ENCODE measurements at places on chromosomes 6 and 20. TPM values are rescaled to one million over a fixed set of nuclear protein-coding genes. Genes with fewer than 3 reads are reported as not detected.

OPRL1 gene
- total RNA-seq: 8.4 TPM

NKAPL gene
- 0.98 TPM for total RNA-seq

MICB gene
- 0.25 TPM for total RNA-seq

SCRT2 gene
- total RNA-seq: 4.7 TPM

TBC1D22B gene
- total RNA-seq: 8.1 TPM

DNAH8 gene
- under 0.01 TPM for total RNA-seq

BMP5 gene
- total RNA-seq: 2.7 TPM

ZNF292 gene
- 109 TPM for total RNA-seq

DOP1A gene
- 69.1 TPM for total RNA-seq

ZNF831 gene
- under 0.01 TPM for total RNA-seq

C6orf58 gene
- total RNA-seq: 0.25 TPM

TMEM14A gene
- total RNA-seq: 64.4 TPM

Measured in temporal lobe (tissue), 4 donors.